Fibroblast of skin of back (primary cell): ENCODE measurements at places on chromosomes 7 and 10.
A peak's percentile ranks its signal among the peaks of the same experiment; 100 is the strongest.

DNA sequence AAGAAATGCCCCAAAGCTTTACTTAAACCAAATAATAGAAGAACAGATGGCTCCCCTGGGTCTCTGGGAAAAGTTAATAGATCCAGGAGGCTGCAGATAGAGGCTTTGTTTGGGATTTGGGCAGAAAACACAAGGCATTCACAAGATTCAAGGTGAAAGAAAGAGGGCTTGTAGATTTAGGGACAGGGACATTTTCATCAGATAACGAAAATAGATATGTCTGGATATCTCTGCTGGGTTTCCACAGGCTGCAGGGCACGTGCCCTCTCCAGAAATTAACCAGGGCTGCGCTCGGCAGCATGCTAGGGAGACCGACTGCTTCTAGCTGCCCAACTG, 14.9 kb downstream of the CARD11 start:
- no peak for DNase-seq

GRCh38 chr7:151905766-151906165, 28.9 kb upstream of the PRKAG2 start:
- no peak for DNase-seq

DNA sequence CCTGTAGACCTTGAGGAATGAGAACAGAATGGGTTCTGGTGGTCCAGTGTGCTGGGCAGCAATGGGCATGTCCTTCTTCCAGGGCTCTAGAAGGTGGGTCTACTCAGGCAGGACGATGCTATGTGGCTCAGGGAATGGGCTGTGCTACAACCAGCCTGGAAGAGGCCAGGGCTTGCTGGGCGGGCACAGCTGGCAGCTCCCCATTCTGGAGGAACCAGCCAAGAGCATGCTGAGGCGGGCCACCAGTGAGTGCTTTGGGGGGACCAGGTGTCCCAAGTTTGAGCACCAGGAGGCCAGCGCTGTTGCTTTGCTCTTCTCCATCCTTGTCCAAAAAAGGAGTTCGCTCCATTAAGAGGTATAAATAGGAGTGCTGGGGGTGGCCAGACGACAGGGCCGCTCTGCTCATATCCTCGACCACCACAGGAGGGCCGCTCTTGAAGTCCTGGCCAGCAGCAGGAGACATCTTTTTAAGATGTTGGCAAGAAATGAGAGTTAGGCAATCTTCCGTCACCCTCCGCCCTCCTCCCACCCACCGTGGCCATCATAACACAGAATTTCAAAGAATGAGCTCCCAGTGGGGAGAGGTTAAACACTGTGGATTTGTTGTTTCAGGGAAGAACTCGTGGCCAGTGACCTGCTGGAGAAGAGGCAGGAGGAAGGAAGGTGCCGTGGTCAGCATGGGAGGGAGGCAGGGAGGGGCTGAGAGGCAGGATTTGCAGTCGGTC, 141.3 kb downstream of the GRK5 start:
- DNase-seq, result no peak

DNA sequence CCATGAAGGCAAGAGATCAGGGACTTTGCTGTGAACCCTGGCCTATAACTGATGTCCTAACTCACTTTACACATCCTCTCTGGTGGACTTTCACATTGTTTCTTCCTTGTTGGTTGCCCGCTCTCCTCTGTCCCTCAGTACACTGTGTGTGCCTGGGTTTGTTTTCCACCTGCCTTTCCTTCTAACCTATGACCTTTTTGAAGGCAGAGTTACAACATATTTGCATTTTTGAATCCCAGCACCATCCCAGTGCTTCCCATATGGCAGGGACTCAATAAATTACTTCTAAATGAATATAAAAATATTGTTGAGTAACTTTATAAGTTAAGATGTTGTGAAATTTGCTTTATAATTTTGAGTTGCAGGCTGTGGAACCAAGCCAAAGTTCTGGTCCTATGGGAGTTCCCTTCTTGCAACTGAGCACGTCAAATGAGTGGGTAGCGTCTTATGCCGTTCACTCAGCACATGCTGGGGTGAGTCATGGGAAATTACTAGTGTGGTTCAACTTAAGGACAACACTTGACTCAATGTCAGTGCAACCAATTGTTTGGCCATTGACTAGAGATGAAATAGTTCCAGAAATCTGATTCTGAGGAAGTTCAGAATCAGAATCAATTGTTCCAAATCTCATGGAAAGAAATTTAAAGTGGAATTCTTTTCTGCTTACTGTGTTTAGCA, 250.9 kb downstream of the TWIST1 start:
- peak; percentile 98 for DNase-seq

GRCh38 chr10:1462994-1463633, 274.2 kb downstream of the ADARB2 start:
- no peak for DNase-seq

- DNase-seq, result no peak
Measured at GRCh38 chr10:43013065-43013464, 63.8 kb upstream of the RET start.
